ENCODE measurements at places on chromosomes 11 and 22. TPM values are rescaled to one million over a fixed set of nuclear protein-coding genes. Genes with fewer than 3 reads are reported as not detected.

ELF5 gene
- not detected for total RNA-seq

C11orf87 gene
- total RNA-seq = not detected

C22orf42 gene
- total RNA-seq = not detected

KRTAP5-2 gene
- not detected for total RNA-seq

TUB gene
- total RNA-seq = 4.5 TPM

FGF3 gene
- total RNA-seq = not detected

ART1 gene
- total RNA-seq = not detected

GAB4 gene
- not detected for total RNA-seq

RIC3 gene
- total RNA-seq = not detected

MUC6 gene
- not detected for total RNA-seq

PLEKHA7 gene
- total RNA-seq = 3.1 TPM

SYT7 gene
- 0.67 TPM for total RNA-seq

MS4A12 gene
- not detected for total RNA-seq

ANO5 gene
- under 0.01 TPM for total RNA-seq

BAIAP2L2 gene
- 0.59 TPM for total RNA-seq

HORMAD2 gene
- not detected for total RNA-seq

FAM227A gene
- total RNA-seq = 1.8 TPM

APOL5 gene
- total RNA-seq = not detected

SHANK2 gene
- total RNA-seq = 1.0 TPM

HMOX1 gene
- total RNA-seq = 17.0 TPM

SLC35E4 gene
- 12.4 TPM for total RNA-seq

MUC5B gene
- total RNA-seq = not detected

CATSPERZ gene
- total RNA-seq = not detected

PHF21B gene
- total RNA-seq = not detected

INS gene
- not detected for total RNA-seq

OLFML1 gene
- total RNA-seq = 2.5 TPM

NRGN gene
- total RNA-seq = 6.6 TPM

CLMP gene
- 90.7 TPM for total RNA-seq

MISFA gene
- total RNA-seq = 0.34 TPM

PGA3 gene
- not detected for total RNA-seq

FIBIN gene
- 12.1 TPM for total RNA-seq

UCP3 gene
- 0.30 TPM for total RNA-seq

VSTM5 gene
- total RNA-seq = 0.67 TPM

NCF4 gene
- total RNA-seq = not detected

PANX3 gene
- not detected for total RNA-seq

C1QTNF4 gene
- total RNA-seq = 1.8 TPM

GLB1L2 gene
- total RNA-seq = 0.50 TPM

FXYD2 gene
- 0.15 TPM for total RNA-seq

CLCF1 gene
- total RNA-seq = 5.4 TPM

PAMR1 gene
- total RNA-seq = 26.1 TPM

H19 gene
- total RNA-seq = 36.1 TPM

CD248 gene
- 41.8 TPM for total RNA-seq

MED19 gene
- total RNA-seq = 25.4 TPM

SLC22A9 gene
- not detected for total RNA-seq

OR51B5 gene
- total RNA-seq = not detected

PGR gene
- 0.30 TPM for total RNA-seq

SOX6 gene
- total RNA-seq = 0.67 TPM

FADS1 gene
- 182 TPM for total RNA-seq

ROBO4 gene
- 2.2 TPM for total RNA-seq

HEPHL1 gene
- not detected for total RNA-seq

TMEM218 gene
- 27.5 TPM for total RNA-seq

TSGA10IP gene
- total RNA-seq = under 0.01 TPM

TSPAN18 gene
- total RNA-seq = not detected

TSKU gene
- total RNA-seq = 16.8 TPM

Measured in bronchus fibroblast of lung (primary cell).